CD4-positive, alpha-beta T cell (primary cell): ENCODE measurements at places on chromosomes 7 and 10. TPM values are rescaled to one million over a fixed set of nuclear protein-coding genes. Genes with fewer than 3 reads are reported as not detected.
A peak's percentile ranks its signal among the peaks of the same experiment; 100 is the strongest.

The CNTNAP2 gene
- total RNA-seq: not detected

The PGAM1 gene
- total RNA-seq: 50.7 TPM

The GPER1 gene
- total RNA-seq: not detected

The HDAC9 gene
- total RNA-seq: 0.73 TPM

The NANOS1 gene
- 0.08 TPM for total RNA-seq

The HHEX gene
- 1.0 TPM for total RNA-seq

The GHRHR gene
- total RNA-seq: not detected

The CHST15 gene
- 0.52 TPM for total RNA-seq

The PGAM2 gene
- total RNA-seq: 1.8 TPM

DNA sequence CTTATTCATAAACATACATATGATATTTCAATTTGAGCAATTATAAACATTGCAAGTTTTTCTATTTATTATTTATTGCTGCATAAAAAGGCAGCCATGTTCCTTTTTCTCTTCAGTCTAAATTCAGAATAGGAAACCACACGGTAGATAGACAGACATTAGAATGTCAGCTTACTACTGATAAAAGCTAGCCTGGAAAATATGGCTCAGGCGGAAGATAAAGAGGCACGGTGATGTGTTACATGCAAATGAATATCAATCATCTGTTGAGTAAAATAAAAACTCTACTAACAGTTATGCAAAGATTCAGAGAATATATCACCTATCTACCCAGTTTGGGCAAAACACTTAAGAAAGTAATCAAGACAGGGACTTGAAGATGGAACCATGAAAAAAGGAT lies 73.5 kb upstream of the PDSS1 start:
- peaks cover 4% of the 10 kb centered on the region for H3K27me3 ChIP-seq
- DNase-seq: no peak
- no peaks in the 10 kb centered on the region for H3K36me3 ChIP-seq
- H3K27ac ChIP-seq: no peak overlapping the region
- H3K4me3 ChIP-seq: no peak overlapping the region

GRCh38 chr10:103510046-103510685 lies 16.7 kb downstream of the NEURL1 start:
- no peak overlapping the region for H3K4me3 ChIP-seq
- no peak overlapping the region for H3K27ac ChIP-seq
- DNase-seq: no peak
- no peaks in the 10 kb centered on the region for H3K36me3 ChIP-seq

GRCh38 chr7:12655161-12655560 lies 32.3 kb upstream of the ARL4A start:
- DNase-seq: no peak
- H3K4me3 ChIP-seq: no peak overlapping the region
- no peaks in the 10 kb centered on the region for H3K36me3 ChIP-seq
- no peak overlapping the region for H3K27ac ChIP-seq

DNA sequence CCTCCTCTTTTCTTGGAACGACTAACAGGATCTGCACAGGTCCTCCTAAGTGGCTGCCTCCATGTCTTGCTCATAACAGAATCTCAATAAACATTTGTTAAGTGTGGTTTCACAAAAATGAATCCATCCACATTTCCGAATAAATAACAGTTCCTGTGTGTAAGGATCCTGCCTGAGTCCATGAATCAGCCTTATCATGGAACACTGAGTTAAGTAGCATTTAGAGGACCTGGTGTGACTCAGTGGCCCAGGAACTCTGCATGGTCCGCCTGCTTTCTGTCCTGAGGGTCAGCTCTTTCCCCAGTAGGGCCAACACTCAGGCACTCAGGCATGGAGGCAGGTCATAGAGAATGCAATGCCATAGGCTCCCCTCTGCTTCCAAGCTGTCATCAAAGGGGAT lies 15.8 kb upstream of the C10orf90 start:
- H3K4me3 ChIP-seq: no peak overlapping the region
- no peaks in the 10 kb centered on the region for H3K36me3 ChIP-seq
- H3K4me1 ChIP-seq: no peaks in the 10 kb centered on the region
- H3K27ac ChIP-seq: no peak overlapping the region
- H3K27me3 ChIP-seq: no peaks in the 10 kb centered on the region

GRCh38 chr7:80288175-80289122 lies 153.8 kb downstream of the GNAI1 start:
- H3K36me3 ChIP-seq: no peaks in the 10 kb centered on the region
- no peaks in the 10 kb centered on the region for H3K4me1 ChIP-seq
- no peak overlapping the region for H3K27ac ChIP-seq
- DNase-seq: no peak
- no peak overlapping the region for H3K4me3 ChIP-seq

DNA sequence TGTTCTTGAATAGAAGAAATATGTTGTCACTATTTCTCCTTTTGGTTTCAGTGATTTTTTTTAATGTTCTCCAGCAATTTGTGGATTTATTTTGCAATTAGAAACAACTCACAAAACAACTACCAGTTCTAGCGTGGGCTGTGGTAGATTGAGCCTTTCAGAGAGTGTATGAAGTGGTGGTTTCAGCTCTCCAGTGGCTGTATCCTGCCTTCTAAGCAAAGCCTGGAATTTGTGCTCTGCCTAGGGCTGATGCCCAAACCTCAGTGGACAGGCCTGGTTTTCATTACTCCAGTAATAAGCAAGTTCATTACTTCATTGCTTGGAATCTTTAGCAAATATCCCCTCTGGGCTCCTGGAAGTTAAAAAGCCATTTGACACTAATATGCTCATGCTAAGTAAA lies 35.9 kb downstream of the APBB1IP start:
- H3K36me3 ChIP-seq: peaks cover 11% of the 10 kb centered on the region
- H3K4me1 ChIP-seq: peaks cover 88% of the 10 kb centered on the region
- no peak for DNase-seq
- H3K27me3 ChIP-seq: no peaks in the 10 kb centered on the region
- no peak overlapping the region for H3K4me3 ChIP-seq
- H3K27ac ChIP-seq: peak overlapping the region; percentile 90

GRCh38 chr7:80654887-80655340 lies 16.5 kb downstream of the CD36 start:
- H3K27ac ChIP-seq: no peak overlapping the region
- H3K4me1 ChIP-seq: no peaks in the 10 kb centered on the region
- H3K27me3 ChIP-seq: no peaks in the 10 kb centered on the region
- no peak overlapping the region for H3K4me3 ChIP-seq

GRCh38 chr10:86411281-86411841 lies 44.8 kb upstream of the GRID1 start:
- no peak for DNase-seq
- peak overlapping the region; percentile 54 for H3K27ac ChIP-seq
- H3K4me1 ChIP-seq: peaks cover 47% of the 10 kb centered on the region
- H3K4me3 ChIP-seq: peak overlapping the region; percentile 1
- H3K27me3 ChIP-seq: no peaks in the 10 kb centered on the region

DNA sequence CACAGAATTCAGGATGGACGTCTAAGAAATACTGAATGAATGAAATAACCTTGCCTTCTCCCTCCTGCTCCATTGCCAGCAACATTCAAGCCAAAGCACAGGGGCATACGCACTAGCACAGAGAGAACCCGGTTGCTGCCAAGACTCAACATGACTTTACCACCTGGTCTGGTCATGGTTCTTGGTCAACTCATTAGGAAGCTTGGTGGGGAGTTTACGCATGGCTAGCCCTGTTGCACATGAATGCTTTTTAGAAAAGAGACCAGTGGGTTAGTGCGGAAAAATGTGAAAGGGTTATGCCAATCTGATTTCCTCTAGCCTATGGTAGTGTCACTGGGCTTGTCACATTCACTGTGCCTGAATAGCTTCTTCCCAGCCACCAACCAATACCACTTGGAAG lies 187.6 kb upstream of the NEBL start:
- no peaks in the 10 kb centered on the region for H3K27me3 ChIP-seq
- no peaks in the 10 kb centered on the region for H3K4me1 ChIP-seq
- H3K27ac ChIP-seq: no peak overlapping the region
- no peaks in the 10 kb centered on the region for H3K36me3 ChIP-seq

DNA sequence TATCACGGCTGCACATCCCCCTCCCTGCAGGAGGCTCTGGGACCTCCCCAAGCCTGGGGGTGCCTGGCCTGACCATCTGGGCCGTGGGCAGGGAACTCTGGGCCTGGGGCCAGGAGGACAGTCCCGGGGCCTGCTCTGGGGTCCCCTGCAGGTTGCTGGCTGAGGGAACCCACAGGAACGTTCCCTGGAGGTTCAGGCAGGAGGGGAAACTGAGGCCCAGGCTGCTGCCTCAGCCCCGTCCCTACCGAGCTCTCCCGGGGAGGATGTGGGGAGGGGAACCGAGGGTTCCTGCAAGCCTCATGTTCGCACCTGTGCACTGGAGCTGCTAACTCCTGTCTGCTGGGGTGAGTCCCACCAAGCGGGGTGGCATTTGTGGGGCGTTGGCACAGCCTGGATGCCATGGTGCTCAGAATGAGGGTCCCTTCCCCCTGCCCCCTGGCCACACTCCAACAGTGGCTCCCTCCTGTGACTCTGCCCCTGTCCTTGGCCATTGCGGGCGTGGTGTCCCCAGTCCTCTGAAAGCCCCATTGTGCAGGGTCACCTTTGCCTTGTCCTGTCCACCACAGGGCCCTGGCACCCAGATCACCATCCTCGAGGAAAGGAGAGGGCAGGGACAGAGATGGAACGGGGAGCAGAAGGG lies 9.4 kb downstream of the ELFN1 start:
- no peaks in the 10 kb centered on the region for H3K36me3 ChIP-seq
- H3K27ac ChIP-seq: no peak overlapping the region
- H3K4me3 ChIP-seq: no peak overlapping the region
- H3K27me3 ChIP-seq: peaks cover under 1% of the 10 kb centered on the region

GRCh38 chr10:124665558-124665957 lies 78.6 kb downstream of the FAM53B start:
- no peak overlapping the region for H3K4me3 ChIP-seq
- DNase-seq: no peak
- H3K36me3 ChIP-seq: peaks cover 48% of the 10 kb centered on the region
- H3K27me3 ChIP-seq: no peaks in the 10 kb centered on the region
- peaks cover 96% of the 10 kb centered on the region for H3K4me1 ChIP-seq
